Lower lobe of right lung (tissue), 2 donors: ENCODE measurements at places on chromosomes 12 and 14. TPM values are rescaled to one million over a fixed set of nuclear protein-coding genes. Genes with fewer than 3 reads are reported as not detected.
A peak's percentile ranks its signal among the peaks of the same experiment; 100 is the strongest.

- no peak overlapping the region for H3K27ac ChIP-seq
- H3K4me3 ChIP-seq = no peak overlapping the region
- no peak for DNase-seq
- H3K27me3 ChIP-seq = no peaks in the 10 kb centered on the region
- H3K36me3 ChIP-seq = no peaks in the 10 kb centered on the region
Observed at GRCh38 chr12:108240928-108241327, 98.2 kb downstream of the CMKLR1 start.

GRCh38 chr12:114769634-114770033 lies 85.7 kb upstream of the TBX3 start:
- no peaks in the 10 kb centered on the region for H3K36me3 ChIP-seq
- H3K27me3 ChIP-seq = no peaks in the 10 kb centered on the region
- H3K27ac ChIP-seq = no peak overlapping the region

- peaks cover 22% of the 10 kb centered on the region for H3K27me3 ChIP-seq
- H3K36me3 ChIP-seq = no peaks in the 10 kb centered on the region
- no peak overlapping the region for H3K4me3 ChIP-seq
- no peak overlapping the region for H3K27ac ChIP-seq
- H3K4me1 ChIP-seq = peaks cover 5% of the 10 kb centered on the region
- DNase-seq = peak; percentile 74
Observed at GRCh38 chr12:120356567-120357030, 12.4 kb downstream of the MSI1 start.

Gene PTGES3
- 198 TPM for total RNA-seq

Gene RPS6KL1
- total RNA-seq = 2.0 TPM
